ENCODE measurements at places on chromosomes 11 and 22.

DNA sequence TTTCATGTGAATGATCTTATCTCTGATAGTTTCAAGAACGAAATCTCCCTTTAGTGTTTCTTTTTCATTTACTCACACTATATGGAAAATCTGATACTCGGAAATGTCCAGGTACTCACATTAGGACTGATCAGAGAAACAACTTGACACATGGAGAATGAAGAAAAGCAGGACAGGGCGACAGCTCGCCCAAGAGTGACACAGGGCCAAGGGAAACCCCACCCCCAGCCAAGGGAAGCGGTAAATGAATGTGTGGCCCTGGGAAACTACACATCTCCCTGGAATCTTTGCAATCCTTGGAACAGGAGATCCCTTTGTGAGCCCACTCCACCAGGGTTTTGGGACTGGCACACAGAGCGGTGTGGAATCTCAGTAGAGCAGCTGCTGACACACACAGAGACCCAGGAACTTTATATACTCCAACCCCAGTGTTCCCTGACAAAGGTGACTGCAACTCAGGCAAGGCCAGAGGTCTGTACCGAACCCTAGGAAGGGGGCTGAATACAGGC is 303.7 kb upstream of the ARHGAP42 start:
- no peak for DNase-seq

DNA sequence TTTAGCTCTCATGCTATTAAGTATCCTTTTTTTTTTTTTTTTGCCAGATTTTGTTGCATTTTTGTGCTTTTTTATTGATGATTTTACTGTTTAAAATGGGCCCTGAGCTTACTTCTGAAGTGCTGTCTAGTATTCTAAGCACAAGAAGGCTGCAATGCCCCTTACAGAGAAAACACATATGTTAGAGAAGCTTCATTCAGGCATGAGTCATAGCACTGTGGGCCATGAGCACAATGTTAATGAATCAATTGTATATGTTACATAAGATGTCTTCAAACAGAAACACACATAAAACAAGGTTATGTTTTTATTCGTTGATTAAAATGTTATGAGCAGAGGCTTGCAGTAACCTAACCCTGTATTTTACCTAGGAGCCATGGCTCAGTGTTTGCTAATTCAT is 117.8 kb upstream of the C11orf87 start:
- DNase-seq = no peak

GRCh38 chr11:72102162-72102561 is 935 bp downstream of the LAMTOR1 start:
- DNase-seq = no peak

- peak; percentile 13 for DNase-seq
Observed at GRCh38 chr11:60345489-60345888, 18.4 kb downstream of the MS4A6E start.

- DNase-seq = no peak
Observed at GRCh38 chr11:13761716-13762115, 93.2 kb downstream of the FAR1 start.

DNA sequence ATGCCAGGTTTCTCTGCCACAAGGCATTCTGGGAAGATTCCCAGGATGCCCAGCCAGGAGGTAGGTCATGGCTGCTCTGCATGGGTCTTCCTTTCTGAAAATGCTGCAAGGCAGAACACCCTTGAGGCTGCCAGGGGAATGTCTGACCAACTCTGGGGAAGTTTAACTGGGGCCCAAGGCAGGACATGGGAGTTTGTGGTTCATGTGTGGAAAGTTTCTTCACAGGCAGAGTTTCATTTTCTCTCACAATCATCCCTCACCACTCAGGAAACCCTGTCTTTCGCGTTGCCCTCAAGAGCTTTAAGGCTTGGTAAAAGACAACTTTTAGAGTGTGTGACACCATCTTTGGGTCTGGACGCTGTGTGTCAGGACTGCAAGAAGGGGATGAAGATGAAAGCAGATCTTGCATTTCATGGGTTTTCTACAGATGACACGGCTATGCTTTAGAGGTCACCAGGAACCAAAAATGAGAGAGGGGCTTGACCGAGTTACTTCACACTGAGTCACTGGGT is 133.5 kb downstream of the CD44 start:
- DNase-seq = peak; percentile 42

- DNase-seq = no peak
Observed at GRCh38 chr11:79506734-79507344, 66.0 kb upstream of the TENM4 start.

- DNase-seq = no peak
Observed at GRCh38 chr11:15651816-15652215, 537.1 kb downstream of the INSC start.

- DNase-seq = no peak
Observed at GRCh38 chr22:24831687-24832086, 25.7 kb downstream of the SGSM1 start.

DNA sequence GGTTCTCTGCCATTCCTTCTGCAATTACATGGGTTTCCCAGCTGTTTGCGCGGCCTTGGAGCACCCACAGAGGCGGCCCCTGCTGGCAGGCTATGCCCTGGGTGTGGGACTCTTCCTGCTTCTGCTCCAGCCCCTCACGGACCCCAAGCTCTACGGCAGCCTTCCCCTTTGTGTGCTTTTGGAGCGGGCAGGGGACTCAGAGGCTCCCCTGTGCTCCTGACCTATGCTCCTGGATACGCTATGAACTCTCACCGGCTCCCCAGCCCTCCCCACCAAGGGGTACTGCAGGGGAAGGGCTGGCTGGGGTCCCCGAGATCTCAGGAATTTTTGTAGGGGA is 2.6 kb downstream of the RCE1 start:
- no peak for DNase-seq

GRCh38 chr22:37617431-37617830 is 8.8 kb downstream of the GGA1 start:
- no peak for DNase-seq

- no peak for DNase-seq
Observed at GRCh38 chr22:25726241-25726640, 15.7 kb upstream of the MYO18B start.

DNA sequence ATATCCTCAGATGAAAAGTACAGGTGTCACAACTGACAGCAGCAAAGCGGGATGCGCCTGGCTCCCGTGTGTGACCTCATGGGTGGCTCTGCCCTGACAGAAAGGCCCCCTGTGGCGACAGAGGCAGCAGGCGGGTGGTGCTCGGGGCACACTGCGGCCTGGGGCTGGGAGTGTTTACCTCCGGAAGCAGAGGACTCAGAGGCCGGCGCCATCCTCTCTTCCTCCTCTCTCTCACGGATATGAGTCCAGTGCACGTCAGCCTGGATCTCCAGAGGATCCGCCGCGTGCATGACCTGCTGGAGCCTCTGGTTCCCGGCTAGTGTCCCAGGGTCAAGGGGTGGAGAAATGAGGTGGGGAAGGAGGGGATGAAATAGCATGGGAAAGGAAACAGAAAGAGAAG is 53.2 kb upstream of the BID start:
- DNase-seq = no peak

DNA sequence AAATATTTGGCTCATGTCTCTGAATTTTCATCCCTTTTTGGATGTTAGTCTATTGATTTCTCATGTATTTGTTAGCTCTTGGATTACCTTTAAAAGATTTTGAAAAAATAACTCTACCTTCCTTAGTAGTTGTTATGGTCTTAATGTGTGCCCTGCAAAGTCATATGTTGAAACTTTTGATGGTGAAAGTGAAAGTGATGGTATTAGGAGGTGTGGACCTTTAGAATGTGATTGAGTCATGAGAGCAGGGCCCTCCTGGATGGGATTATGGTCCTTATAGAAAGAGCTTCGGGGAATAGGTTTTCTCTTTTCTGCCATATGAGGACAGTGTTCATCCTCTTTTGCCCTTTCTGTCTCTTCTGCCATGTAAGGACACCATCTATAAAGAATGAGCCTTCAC is 33.6 kb upstream of the MPPED2 start:
- no peak for DNase-seq

All from stimulated activated CD4-positive, alpha-beta T cell treated with anti-CD3 and anti-CD28 coated beads, Interleukin-2, amount 100 ng/mL, for 48 hours (primary cell).